SHP77 treated with DMSO at 0.1 percent for 48 hours (cell line): ENCODE measurements at places on chromosomes 1 and 21.

- no peak for DNase-seq
These were observed 47.6 kb downstream of the PEX14 start for GRCh38 chr1:10522322-10522860.

- no peak for DNase-seq
These were observed 432 bp upstream of the SIM2 start for GRCh38 chr21:36698385-36698980.

DNA sequence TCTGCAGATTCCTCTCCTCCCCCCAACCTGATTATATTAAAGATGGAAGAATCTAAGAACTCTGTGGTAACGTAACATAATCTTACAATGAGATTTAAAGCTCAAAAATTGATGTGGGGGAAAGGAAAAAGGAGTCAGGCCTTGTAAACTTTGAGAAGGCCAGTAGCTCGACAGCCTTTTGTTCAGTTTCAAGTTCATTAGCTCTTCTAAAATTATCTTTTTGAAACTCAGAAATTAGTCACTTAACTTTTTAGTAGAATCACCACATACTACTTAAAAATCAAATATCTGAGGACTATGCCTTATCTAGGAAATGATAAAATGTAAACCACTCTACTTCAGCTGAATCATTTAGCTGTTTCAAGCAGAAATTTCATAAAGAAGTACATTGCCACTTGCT, 996.2 kb downstream of the AMY1C start:
- DNase-seq: no peak

- DNase-seq: no peak
These were observed 150.9 kb upstream of the POU3F1 start for GRCh38 chr1:38197312-38198061.
